NCI-H1436 (cell line): ENCODE measurements at places on chromosomes 16 and 17.

DNA sequence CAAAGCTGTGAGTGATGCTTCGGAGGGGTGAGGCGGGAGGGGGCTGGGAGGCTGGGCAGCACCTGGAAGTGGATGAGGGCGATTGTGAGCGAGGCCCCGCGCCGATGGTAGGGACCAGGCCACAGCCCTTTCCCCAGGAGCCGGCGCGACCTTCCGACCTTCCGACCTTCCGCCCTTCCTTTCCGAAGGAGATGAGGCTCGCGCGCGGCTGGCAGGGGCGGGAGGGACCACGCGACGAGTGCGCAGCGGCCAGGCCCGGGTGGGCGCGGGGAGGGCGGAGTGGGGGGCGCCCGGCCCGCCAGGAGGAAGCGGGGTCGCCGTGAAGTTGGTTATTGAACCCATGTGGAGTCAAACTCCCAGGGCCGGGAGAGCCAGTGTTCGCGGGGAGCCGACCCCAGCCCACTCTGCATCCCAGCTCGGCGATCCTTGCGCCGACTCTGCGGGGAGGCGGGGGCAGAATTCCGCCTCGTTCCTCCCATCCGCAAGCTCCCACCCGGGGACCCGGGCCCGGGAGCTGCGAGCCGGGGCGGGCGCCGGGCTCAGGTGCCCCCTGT lies 56.6 kb downstream of the RAP1GAP2 start:
- DNase-seq, result no peak

DNA sequence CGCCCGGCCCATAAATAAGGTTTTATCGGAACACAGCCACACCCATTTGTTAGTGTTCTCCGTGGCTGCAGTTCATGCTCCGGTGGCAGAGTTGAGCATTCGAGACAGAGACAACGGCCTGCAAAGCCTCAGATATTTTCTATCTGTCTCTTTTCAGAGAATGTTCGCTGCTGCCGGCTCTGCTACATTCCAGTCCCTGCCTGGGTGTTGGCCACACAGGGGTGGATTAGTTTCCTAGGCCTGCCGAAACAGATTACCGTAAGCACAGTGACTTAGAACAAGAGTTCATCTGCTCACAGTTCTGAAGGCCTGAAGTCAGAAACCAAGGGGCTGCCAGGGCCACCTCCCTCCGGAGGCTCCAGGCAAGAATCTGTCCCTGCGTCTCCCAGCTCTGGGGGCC lies 19.1 kb upstream of the GSG1L start:
- no peak for DNase-seq

- no peak for DNase-seq
Measured at GRCh38 chr17:39737206-39737759, 455 bp upstream of the GRB7 start.

GRCh38 chr16:23694644-23695373 lies 16.1 kb downstream of the PLK1 start:
- DNase-seq, result no peak

GRCh38 chr16:79623062-79623461 lies 22.5 kb upstream of the MAF start:
- no peak for DNase-seq
